ENCODE measurements at places on chromosomes 3 and 15. TPM values are rescaled to one million over a fixed set of nuclear protein-coding genes. Genes with fewer than 3 reads are reported as not detected.
A peak's percentile ranks its signal among the peaks of the same experiment; 100 is the strongest.

DNA sequence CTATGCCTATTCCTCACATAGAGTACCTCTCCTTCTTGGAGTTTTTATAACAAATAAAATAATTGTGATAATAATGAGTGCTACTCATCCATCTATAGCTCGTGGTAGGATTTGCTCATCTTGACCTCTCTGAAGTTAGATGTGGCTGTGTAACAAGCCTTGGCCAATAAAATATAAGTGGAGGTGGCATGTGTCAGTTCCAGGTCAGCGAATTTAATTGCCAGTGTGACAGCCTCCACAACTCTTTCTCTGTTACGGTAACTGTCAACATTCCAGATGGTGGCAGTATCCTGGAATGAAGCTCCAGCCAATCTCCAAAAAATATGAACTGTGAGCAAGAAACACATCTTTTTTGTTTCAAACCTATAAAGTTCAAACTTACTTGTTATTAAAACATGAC is 13.8 kb downstream of the CLRN1 start:
- no peak for DNase-seq

DNA sequence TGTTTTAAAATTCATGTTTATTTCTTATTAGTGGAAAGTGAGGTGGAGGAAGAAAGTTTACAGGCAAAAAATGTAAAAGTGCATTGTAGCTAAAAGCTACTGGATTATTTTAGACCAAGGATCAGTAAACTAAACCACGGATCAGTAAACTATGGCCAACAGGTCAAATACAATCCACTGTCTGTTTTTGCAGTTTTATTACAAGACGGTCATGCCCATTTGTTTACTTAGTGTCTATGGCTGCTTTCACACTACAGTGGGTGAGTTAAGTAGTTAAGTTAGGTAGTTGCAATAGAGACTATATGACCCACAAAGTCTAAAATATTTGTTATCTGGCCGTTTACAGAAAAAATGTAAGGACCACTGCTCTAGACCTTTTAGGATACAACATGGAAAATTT is 82.0 kb downstream of the NR2E3 start:
- DNase-seq: no peak

GRCh38 chr3:123258359-123258758 is 56.6 kb downstream of the SEC22A start:
- no peak for DNase-seq

GRCh38 chr3:79263423-79263822 is 504.4 kb downstream of the ROBO1 start:
- DNase-seq: no peak

DNA sequence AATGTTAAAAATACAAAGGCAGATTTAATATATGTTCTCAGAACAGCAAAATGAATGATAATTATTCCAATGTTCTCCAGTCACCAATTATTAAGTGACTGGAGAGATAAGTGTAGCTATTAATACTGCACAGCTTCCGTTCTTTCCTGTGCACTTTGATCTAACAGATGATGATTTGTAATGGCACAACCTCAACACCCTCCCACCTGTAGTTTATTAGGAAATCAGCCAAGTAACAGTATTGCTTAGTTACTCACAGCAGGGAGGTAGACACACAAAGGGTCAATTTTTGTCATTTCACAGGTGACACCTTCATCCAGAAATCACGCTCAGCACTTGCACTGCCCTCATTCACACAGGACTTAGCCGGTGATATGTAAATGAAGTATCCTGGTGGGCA is 688.1 kb downstream of the EPHA3 start:
- no peak for DNase-seq

GRCh38 chr3:185960522-185961288 is 22.9 kb upstream of the TRA2B start:
- DNase-seq: no peak

DNA sequence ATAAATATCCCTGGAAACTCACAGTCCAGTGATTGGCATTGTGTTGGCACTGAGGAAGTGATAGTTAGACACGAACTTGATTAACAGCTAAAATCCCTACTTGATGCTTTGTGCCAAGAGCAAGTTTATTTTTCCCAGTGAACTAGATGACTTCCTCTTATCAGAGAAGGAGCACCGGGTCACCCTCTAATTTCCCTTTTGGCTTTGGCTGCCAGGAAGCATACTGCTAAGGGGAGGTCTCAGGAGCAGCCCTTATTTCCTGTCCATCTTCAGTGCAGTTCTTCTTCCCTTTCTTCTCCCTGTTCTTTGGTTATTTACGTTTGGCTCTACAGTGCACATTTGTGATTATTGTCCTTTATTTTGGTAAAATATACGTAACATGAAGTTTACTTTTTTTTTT is 13.0 kb downstream of the FBLN2 start:
- no peak for DNase-seq

The MELTF gene
- total RNA-seq: 4.0 TPM

The KIF15 gene
- total RNA-seq: 1.2 TPM

The LINGO1 gene
- total RNA-seq: 0.78 TPM

GRCh38 chr15:94174399-94174802 is 57.0 kb upstream of the MCTP2 start:
- DNase-seq: no peak

DNA sequence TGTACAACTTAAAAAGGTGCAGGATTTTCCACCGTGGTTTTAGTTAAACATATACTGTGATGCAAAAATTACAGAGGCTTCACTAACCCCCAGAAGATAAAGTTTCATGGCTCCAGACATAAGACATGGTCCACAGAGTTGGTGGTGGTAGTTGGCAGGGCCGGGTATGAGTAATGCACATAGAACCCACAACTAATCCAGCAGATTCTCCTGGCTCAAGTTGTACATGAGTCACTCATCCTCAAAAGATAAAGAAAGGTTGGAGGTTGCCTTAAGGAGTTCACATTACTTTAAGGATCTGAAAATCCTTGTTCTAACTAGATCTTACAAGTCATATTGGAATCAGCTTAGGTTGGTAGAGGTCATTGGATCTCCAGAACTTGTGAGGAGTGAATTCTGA is 98.3 kb upstream of the ZBTB20 start:
- no peak for DNase-seq

GRCh38 chr3:138941259-138941885 is 5.6 kb downstream of the FOXL2 start:
- DNase-seq: no peak

The FOXB1 gene
- not detected for total RNA-seq

The CSPG5 gene
- 0.35 TPM for total RNA-seq

The HTR3E gene
- not detected for total RNA-seq

DNA sequence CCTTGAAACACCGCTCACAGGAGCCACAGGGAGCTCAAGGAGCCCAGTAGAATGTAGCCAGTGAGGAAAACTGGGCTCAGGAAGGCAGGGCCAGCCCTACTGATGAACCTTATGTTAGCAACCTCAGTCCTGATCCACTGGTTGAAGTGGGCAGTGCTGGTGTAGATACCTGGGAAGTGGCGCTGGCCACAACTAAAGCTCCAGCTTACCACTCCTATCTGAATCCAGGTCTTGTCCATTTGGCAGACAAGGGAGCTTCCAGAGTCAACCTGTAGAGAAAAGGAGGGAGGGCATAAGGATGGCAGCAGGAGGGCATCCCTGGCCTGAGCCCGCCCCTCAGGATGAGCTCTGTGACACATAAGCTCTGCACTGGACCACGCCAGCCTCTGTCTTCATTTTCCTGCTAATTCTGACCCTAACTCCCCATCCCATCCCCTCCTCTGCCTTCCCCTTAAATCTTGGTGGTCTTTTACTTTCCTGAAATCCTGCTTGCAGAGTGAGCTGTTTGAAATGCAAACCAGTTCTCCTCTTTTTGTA is 2.1 kb upstream of the PRSS50 start:
- no peak for DNase-seq

DNA sequence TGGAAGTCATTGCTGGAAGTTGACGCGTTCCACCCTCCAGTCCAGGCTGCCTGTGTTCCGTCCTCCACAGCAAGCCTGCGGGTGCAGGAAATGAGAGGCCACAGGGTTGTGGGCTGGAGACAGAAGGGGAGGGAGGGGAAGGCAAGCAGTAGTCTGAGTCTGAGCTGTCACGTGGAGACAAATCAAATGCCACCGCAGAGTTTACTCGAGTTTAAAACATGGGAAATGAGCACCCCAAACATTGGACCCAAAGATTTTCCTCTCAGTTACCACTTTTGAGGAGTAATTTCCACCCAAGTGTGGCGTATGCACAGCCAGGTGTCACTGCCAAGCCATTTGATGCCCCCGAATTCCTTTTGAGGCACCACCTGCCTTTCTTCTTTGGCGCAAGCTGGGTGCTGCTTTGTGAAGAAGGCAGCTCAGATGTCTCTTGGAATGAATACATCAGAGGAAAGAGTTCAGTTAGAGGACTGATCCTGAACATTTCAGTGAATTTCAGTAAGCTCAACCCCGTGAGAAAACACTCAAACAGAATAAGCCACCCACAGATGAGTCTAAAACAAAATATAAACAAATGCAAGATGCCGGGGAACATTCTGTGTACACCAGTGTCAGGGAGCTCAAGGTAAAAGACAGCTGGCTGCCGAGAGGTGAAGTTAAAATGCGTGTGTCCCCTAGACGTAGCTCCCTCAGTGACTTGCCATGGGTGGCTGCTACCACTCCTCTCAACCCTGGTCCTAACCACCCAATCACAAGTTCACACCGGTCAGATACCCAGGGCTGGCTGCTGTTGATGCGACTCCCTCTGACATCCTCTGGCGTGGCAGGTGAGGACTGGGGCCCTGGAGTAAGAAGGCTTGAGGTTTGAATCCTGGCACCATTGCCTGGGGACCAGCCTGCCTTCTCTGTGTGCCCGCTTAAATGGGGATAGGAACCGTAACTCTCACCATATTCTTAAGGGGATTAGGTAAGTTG is 203.8 kb downstream of the UACA start:
- DNase-seq: no peak

The LAMB2 gene
- 543 TPM for total RNA-seq

The FILIP1L gene
- total RNA-seq: 41.3 TPM

- no peak for DNase-seq
Measured at GRCh38 chr3:47964740-47965139, 51.5 kb downstream of the MAP4 start.

DNA sequence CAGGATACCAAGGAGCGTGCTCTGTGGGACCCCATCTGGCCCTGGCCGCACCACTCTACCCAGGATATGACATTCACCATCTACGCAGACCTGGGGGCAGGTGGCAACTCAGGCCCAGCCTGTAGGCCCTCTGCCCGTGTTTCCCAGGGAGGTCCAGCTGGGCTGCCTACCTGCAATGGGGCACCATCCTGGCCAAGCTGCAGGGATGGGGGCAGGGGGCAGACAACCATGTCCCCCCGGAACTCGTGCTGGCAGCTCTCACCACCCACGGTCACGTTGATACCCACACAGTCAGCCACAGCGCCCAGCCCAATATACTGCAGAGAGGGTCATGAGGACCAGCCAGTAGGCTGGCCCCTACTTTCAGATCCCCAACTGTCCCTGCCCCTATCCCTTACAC is 7.9 kb downstream of the MST1R start:
- no peak for DNase-seq

GRCh38 chr3:133757701-133758567 is 11.7 kb downstream of the TF start:
- DNase-seq: no peak

The ATP8B4 gene
- total RNA-seq: 6.1 TPM

GRCh38 chr3:13021141-13022114 is 51.8 kb downstream of the IQSEC1 start:
- DNase-seq: peak; percentile 73

The TMC3 gene
- not detected for total RNA-seq

The PSMD6 gene
- total RNA-seq: 73.7 TPM
